T-cell (primary cell): ENCODE measurements at places on chromosomes 1 and 21. TPM values are rescaled to one million over a fixed set of nuclear protein-coding genes. Genes with fewer than 3 reads are reported as not detected.
A peak's percentile ranks its signal among the peaks of the same experiment; 100 is the strongest.

- no peak for DNase-seq
Observed at GRCh38 chr21:43367296-43367695, 59.6 kb downstream of the SIK1 start.

DNA sequence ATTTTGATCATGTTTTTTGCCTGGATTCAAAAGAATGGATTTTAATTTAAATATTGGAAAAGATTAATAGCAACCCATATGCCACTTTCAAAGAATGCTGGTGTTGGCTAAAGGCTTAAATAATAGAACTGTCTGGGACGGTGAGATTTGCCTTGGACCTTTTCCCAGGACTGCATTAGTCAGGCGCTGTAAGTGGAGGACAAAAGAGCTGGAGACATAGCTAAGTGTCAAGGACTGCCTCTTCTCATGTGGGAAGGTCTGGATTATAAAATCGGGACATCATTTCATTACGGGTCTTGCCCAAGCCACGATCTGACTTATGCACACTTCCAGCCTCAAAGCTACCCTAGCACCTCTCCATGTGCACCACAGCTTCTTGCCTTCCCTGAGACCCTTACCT, 458.5 kb upstream of the DEPDC1 start:
- no peak for DNase-seq

- no peak for DNase-seq
Observed at GRCh38 chr1:244451539-244451950, at the start of gene ADSS2. Gene ADSS2 (minus strand): TSS chr1:244451909. CDS start chr1:244451817, 92 bp downstream.

DNA sequence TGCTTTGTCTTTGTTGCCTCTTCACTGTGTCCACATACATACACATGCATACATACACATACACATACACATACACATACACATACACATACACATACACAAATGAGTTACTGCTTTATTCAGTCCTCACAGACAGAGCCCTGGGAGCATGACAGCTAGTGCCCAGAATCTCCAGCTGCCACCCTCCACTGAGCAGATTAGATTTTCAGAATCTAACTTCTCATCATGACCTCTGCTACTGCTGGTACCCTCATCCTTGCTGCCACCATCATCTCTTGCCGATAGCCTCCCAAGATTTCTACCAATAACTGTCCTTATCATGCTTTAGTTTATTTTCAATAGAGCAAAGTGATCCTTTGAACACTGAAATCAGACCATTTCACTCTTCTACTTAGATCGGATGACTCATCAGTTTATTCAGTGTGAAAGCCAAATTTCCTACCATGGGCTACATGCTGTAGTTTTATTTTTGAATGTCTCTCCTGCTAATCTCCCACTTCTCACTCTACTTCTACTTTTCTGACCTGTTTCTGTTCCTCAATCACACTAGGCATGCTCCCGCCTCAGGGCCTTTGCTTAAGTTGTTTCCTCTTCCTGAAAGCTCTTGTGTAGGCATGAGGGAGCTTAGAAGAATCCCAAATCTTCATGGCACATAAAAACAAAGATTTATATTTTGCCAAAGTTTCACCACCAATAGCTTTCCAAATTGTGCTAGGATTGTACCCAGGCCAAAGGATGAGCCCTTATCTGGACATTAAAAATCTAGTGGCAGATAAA, 43.0 kb downstream of the ATP6V1G3 start:
- DNase-seq, result no peak

PGLYRP3 gene
- not detected for total RNA-seq

PKP1 gene
- total RNA-seq, result not detected

GPATCH3 gene
- 23.6 TPM for total RNA-seq

ZYG11A gene
- 0.15 TPM for total RNA-seq

CELA3B gene
- total RNA-seq, result 7.5 TPM

GRCh38 chr1:51325391-51325790, 5.0 kb downstream of the TTC39A start:
- no peak for DNase-seq

GRCh38 chr1:1200876-1201810, 5.2 kb downstream of the TNFRSF18 start:
- DNase-seq, result peak; percentile 85

DNA sequence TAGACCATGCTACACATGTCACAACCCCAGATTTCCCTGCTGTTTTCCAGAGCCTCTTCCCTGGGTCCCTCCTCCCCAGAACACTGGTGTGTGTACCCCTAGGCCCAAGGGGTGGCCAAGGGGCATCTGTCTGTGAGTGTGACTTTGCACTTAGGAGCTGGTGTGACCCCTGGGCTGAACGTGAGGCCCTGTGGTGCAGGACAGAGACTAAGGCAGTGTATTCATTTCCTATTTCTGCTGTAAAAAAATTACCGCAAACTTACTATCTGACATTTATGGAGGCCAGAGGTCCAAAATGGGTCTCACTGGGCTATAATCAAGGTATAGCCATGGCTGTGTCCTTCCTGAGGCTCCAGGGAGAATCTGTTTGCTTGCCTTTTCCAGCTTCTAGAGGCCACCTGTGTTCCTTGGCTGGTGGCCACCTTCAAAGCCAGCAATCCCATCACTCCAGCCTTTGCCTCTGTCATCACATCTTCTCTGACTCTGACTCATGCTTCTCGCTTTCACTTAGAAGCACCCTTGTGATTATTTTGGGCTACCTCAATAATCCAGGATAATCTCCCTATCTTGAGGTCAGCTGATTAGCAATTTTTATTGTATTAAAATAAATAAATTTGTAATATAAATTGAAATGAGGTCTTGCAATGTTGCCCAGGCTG, 24.0 kb upstream of the ELOA start:
- DNase-seq, result no peak

DNA sequence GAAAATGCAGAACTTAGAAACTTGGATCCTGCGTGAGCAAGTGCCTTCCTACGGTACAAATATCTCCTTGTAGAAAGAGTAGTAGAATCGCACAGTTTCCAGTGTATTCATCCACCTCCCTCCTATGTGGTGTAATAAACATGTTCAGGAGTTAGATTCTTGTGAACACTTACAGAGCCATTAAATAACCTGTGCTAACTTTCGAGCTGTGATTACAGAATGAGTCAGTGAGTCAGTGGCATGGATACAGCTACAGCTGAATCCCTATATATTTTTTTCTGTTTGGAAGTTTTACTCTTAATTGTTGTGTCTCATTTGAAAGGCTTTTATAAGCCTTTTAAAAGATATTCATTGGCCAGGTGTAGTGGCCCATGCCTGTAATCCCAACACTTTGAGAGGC, 148.7 kb downstream of the EDEM3 start:
- no peak for DNase-seq

GRCh38 chr1:72547412-72547811, 265.1 kb upstream of the NEGR1 start:
- DNase-seq, result no peak

MFSD2A gene
- total RNA-seq, result 3.5 TPM

NBPF10 gene
- total RNA-seq, result 3.6 TPM

GRCh38 chr1:216888731-216889130, 165.5 kb upstream of the ESRRG start:
- DNase-seq, result no peak

DNA sequence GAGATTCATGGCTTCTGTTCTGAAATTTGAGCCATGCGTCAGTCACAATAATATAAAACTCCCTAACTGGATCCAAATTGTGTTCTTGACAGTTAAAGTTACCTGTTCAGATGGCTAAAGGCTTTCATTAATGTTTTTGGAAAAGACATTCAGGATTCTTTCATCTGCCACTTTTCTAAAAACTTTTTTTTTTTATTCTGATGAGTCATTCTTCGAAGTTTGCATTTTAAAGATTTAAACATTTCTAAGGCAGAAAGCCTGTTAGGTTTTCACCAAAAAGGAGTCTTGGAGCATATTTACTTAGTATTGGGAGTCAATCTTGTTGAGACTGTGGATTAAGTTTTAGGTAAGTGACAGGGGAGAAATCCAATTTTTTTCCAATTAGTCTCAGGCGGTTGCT, 18.9 kb upstream of the SDC3 start:
- no peak for DNase-seq

DNA sequence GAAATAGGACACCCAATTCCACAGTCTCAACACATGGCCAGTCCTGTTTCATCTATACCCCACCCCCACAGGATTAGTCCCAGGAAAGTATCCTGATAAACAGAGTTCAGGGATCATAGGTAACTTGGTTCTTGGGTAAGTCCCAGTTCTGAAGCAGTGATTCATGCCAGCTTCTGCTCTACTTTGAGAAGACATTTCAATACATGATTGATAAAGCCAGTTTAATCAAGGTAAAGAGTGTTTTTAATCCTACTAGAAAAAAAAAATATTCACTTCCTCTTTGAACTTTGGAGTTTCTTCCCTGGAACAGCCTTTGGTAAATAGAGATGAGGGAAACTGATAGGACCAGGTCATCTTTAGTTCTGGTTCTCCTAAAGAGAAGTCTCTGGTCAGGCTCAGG, 142.4 kb downstream of the TLR5 start:
- no peak for DNase-seq

ST6GALNAC5 gene
- not detected for total RNA-seq

KCNT2 gene
- not detected for total RNA-seq

DNA sequence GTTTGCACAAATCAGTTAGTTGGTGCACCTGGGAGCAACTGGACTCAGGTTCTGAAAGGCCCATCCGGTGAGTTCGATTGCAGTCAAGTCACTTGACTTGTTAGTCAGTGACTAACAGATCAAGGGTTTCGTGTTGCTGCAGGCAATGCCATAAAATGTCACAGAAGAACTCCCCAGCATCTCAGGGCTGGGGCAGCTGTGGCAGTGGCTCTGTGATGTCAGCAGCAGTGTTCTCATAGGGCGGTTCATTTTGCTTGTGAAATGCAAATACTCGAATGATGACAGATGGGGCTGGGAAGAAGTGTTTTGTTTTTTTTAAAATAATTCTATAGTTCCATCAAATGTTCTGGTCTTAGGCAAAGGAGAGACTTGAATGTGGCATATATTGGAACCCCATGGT, 287.8 kb downstream of the LMX1A start:
- DNase-seq, result no peak

CLCA4 gene
- not detected for total RNA-seq

AQP10 gene
- not detected for total RNA-seq

DNA sequence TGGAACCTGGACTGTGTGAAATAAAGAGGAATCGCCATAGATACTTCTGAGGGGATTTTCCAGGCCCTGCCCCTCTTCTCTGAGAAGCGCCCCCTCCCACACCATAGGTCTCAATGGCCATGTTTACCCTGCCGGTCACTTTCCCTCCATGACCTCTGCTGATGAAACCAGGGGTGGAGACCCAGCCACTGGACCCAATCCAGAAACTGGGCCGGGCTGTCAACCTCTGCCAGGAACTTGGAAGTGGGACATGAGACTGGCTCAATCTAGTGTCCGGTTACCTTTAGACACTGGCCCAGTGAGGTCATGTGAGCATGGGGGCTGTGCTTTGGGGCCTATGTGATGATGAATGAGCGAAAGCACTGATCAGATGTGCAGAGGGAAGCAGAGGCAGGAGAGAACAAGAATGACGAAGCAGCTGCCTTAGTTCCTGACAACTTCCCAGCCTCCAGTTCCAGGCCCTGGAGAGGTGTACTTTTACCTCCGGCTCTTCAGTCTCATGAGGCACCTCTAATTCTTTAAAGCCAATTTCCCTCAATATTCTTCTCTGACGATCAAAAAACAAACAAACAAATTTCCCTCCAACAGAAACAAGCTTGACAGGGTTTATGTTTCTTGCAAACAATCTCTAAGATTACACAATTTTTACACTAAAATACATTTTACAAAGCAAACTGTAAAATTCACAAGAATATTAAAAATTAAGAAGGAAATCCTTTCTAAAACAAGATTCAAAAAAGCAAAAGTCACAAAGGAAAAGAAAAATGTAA, 4.9 kb downstream of the ASAP3 start:
- no peak for DNase-seq

CELA3A gene
- 15.6 TPM for total RNA-seq

DNA sequence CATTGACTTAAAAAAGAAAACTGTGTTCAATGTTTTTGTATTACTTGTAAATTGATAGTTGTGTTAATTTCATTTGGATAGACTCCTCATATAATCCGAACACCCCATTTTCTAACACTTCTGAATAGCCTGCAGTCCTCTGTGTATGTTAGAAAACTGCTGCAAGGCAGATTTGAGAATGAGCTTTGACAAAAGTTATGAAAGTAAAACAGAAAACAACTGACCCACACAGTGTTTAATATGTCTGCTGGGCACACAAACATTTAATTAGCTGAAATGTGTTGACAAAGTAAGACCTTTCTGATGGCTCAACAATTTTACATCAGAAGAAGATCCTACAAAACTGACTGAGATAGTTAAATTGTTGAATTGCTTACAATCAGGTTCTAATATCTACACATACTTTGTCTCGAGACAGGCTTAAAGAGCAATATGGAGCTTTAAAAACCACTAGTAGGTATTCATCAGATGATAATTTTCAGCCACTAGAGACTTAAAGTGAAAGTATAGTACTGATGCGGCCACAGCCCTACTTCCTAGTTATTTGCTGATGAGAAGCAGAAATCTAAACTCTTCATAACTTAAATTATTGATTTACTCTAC, 40.0 kb upstream of the PRMT6 start:
- no peak for DNase-seq

IL6R gene
- 80.8 TPM for total RNA-seq

DNA sequence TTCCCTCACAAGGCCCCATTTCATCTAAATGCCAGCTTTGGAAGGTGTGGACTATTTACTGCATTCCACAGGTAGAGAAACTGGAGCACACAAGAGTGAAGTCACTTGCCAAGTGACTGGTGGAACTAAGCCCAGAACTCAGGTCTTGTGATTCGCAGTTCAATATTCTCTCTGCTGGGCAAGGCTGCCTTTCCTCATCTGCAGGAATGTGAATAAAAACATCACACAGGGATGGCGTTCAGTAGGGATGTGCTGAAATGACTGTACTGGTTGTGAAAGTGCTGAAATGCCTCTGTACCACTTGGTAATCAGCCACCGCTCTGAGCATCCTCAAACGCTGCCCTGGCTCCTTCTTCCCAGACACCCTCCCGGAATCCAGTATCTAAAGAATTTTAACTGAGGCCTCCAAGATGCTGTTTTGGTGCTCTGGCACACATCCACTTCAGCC, 145.6 kb downstream of the HIVEP3 start:
- DNase-seq, result no peak

GRCh38 chr1:12502336-12503109, 115.5 kb downstream of the DHRS3 start:
- DNase-seq, result no peak

ALPL gene
- total RNA-seq, result 0.20 TPM
